ENCODE measurements at places on chromosomes 13 and 19.

DNA sequence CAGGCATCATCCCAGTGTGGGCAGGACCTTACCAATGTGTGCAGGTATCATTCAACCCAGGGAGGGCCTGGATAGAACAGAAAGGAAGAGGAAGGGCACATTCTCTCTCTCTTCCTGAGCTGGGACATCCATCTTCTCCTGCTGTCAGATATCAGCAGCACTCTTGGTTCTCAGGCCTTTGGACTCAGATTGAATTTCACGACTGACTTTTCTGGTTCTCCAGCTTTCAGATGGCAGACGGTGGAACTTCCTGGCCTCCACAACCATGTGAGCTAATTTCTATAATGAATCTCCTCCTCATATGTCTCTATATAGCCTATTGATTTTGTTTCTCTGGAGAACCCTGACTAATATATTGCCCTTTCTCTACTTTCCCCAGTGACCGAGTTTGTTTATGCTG, 77.3 kb downstream of the OLFM4 start:
- DNase-seq, result no peak

DNA sequence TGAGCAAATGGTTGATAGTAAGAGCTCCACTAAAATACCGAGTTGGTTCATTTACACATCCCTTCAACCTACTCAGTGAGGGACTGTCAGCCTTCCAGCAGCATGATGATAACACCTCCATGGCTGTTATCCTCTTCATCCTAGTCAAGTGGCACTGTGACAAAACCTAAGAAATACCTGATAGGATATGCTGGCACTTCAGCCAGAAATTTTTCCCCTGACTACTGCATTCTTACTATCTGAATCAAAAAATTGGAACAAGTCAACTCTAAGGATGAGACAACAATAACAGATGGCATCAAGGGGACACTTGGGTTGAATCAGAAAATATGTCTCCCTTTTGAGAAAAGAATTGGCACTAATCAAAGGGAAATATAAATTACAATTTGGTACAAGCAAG, 193.9 kb downstream of the KCTD12 start:
- no peak for DNase-seq

DNA sequence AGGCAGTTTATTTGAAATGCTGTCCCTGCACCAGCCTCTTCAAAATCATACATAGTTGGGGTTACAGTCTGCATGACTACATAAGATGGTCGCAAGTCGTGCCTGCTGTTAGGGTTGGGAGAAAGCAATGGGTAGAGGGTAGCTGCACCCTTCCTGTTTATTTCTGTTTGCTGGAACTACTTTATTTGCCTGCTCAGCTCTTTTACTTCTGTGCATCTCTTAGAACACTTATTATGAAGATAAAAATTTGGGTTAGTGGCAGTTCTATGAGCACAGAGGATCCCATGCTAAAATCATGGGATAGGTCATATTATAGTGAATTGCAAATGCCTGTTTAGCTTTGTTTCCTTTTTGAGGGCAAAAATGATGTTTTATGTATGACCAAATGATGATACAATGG, 160.1 kb downstream of the MYO16 start:
- no peak for DNase-seq

DNA sequence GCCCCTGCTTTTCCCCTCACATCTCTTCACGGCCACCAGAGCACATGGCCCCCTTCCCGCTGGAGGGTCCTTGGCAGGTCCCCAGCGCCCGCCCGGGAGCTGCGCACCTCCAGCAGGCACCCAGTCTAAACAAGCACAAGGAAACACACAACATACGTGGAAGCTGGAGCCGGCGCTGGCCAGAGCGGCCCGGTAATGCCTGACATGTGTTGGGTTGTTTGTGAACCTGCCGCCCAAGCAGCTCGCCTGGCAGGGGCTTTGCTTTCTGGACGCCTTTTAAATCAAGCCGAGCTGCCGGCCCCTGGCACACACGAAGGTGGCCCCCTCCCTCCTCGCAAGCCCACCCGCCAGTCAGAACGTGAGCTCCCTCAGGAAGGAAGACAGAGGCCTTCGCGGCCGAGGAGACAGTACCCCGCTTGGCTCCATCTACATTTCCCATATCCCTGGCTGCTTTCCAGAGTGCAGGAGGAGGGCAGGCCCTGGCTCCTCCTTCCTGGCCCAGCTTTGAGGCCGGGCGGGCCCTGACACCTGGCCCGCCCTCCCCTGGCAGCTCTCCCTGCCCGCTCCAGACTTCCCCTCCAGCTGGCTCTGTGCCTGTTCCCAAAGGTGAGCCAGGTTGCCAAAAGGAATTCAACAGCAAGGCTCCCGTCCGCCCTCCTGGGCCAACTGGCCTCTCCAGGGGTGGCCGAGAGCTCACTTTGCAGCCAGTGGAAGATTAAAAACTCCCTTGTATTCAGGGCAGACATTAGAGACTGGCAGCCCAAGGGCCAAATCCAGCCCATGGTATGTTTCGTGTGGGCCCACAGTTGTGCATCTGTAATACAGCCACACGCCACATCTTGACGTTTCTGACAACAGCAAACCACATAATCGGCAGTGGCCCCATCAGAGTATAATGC, 28.7 kb downstream of the COMP start:
- DNase-seq, result no peak

DNA sequence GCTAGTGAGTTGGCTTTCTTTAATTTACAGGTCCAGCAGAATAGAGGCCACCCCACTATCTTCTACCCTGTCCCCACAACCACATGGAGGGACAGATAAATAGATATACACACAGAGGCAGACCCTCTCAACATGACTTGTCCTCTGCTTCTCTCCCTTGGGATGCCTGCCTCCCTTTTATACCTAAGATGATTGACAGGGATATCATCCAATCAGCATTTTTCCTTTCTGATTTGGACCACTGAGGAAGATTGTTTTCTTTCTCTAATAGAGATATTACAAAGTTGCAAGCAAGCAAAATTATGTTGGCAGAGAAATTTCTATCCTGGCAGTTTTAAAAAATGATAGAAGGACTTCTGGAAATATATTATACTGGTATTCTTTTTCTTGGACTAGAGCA, 35.8 kb downstream of the STOML3 start:
- no peak for DNase-seq

DNA sequence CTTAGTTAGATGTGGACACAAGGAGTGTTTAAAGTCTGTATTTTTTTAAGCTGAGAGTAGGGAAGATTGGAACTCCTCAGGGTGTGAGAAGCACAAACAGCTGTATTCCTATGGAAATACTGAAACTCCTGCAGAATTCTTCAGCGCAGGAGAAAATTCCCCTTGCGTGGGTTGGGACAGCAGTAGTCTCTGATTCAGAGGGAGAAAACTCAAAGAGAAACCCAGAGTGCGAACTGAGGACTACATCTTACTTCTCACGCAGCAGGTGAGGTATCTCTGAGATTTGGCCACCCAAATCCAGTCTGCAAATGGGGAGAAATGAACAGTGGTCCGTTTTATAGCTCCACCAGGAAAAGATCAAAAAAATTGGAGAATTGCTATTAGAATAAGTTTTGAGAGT, 60.9 kb downstream of the FRY start:
- no peak for DNase-seq

Measured in activated CD4-positive, alpha-beta T cell treated with anti-CD3 and anti-CD28 coated beads for 1 hour (primary cell).